ENCODE measurements at places on chromosomes 16 and 17.
A peak's percentile ranks its signal among the peaks of the same experiment; 100 is the strongest.

- no peak for DNase-seq
Observed at GRCh38 chr17:21373036-21373435, 3.1 kb upstream of the KCNJ12 start.

- DNase-seq: peak; percentile 36
Observed at GRCh38 chr16:31333686-31334649, 21.0 kb upstream of the ITGAX start.

DNA sequence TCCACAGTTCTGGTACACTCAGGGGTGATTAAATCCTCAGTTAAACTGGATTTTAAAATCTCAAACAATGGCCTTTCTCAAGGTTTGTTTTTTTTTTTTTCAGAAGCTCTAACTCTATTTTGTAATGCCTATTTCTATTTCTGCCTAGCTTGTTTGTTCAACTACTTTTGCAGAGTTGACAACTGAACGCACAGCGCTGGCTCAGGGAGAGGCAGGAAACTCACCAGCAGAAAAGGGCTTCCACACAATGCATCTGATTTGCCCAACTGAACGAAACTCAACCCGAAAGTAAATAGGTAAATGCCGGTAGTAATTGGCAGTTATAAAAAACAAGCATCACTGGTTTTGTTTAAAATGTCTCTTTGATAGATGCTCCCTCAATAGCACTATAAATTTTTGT, 52.7 kb upstream of the CNEP1R1 start:
- DNase-seq: no peak

GRCh38 chr17:36524428-36524876, 10.2 kb downstream of the MYO19 start:
- peak; percentile 19 for DNase-seq

- no peak for DNase-seq
Observed at GRCh38 chr16:79897104-79897452, 296.5 kb upstream of the MAF start.

GRCh38 chr16:68076560-68076959, 8.6 kb upstream of the NFATC3 start:
- no peak for DNase-seq

- peak; percentile 16 for DNase-seq
Observed at GRCh38 chr16:63461248-63461841, 1425.1 kb upstream of the CDH8 start.

DNA sequence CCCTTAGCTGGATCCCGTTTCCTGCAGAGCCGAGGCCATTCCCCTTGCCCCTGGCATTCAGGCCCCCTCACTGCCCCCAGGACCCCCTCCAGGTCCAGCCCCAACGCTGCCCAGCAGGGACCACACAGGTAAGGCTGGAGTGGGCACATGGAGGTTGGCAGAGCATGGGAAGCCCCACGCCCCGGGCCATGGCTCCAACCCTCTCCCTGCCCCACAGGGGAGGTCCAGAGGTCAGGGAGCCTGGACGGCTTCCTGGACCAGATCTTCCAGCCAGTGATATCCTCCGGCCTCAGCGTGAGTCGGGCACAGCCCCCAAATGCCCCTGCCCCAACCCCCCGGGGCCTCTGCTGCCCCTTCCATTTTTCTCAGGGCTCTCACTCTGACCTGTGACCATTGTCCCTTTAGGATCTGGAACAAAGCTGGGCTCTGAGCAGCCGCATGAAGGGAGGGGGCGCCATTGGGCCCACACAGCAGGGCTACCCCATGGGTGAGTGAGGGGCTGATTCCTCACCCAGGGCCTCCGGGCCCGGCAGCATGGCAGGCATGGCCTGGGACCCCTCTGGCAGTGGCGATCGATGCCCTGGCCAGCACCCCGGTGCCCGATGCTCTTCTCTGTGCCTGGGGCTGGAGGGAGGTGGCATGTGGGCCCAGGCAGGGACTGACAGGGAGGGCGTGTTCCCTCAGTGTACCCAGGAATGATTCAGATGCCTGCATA, 18.5 kb upstream of the SMIM5 start:
- no peak for DNase-seq

DNA sequence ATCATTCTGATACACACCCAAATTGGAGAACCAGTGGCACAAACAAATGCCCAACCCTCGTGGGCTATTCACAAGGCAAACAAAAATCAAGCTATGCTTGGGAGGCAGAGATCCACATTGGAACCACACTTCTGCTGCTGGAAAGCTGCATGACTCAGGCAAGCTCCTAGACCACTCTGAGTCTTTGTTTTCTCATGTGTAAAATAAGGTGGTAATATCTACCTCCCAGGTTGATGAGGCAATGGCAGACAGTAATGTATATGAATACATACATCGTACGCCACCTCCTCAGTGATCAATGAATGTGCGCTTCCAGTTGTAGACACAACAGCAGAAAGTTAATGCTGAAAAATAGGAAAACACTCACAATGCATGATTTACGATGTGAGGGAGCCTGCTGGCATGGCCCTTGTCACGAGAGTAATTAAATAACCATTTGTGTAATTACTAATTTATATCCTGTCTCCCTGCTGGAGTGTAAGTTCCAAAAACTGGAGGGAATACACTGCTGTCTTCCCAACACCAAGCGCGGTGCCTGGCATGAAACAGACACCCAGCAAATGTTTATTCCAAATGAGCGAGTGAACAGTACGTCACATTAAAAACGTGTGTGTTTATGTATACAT, 69.9 kb upstream of the HSBP1 start:
- no peak for DNase-seq

GRCh38 chr17:79097226-79098055, 22.8 kb downstream of the ENGASE start:
- DNase-seq: no peak

GRCh38 chr16:11253009-11253994, 2.7 kb downstream of the SOCS1 start:
- DNase-seq: no peak

DNA sequence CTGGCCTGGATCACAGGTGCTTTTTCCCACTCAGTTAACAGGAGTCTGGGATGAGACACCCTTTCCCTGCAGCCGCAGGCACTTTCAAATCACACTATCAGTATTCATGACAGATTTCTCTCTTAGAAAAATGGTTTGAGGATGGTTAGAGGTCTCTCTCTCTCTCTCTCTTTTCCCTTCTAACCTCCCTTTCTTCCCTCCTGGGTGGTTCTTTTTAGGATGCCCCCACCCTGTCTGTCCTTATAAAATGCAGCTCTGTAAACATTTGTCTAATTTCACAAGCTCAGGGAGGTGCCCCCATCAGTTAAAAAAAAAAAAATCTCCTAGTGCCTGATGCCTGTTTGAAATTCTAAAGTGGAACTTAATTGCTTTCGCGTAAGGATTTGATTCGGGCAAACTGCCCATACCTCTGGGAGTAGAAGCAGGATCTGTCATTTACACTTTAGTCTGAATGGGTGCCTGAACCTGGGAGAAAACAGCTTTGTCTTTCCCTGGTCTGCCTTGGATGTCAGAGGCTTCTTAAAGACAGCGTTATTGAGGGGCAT, 158.8 kb downstream of the CCDC182 start:
- DNase-seq: no peak

- no peak for DNase-seq
Observed at GRCh38 chr16:15523092-15523541, 88.7 kb downstream of the BMERB1 start.

GRCh38 chr16:88539261-88539651, 30.9 kb upstream of the ZC3H18 start:
- DNase-seq: no peak

DNA sequence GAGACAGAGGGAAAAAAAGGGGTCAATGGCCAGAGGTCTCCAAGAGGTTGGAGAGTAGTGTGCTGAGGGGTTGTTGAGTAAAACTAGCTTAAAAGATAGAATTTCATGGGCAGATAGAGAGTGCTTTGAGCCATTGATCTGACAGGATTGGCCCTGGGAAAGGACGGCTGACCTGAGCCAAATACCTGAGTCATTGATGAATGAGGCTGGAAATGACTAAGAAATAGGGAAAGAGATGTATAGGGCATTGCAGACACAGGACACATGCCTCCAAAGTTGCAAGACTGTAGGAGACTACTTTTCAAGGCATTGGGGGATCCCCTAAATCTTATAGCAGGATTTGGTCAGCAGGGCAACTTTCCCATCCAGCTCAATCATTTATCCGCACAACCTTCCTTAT, 168.7 kb downstream of the ABCC12 start:
- DNase-seq: no peak

- DNase-seq: no peak
Observed at GRCh38 chr17:35433075-35433894, 985 bp upstream of the SLFN12 start.

DNA sequence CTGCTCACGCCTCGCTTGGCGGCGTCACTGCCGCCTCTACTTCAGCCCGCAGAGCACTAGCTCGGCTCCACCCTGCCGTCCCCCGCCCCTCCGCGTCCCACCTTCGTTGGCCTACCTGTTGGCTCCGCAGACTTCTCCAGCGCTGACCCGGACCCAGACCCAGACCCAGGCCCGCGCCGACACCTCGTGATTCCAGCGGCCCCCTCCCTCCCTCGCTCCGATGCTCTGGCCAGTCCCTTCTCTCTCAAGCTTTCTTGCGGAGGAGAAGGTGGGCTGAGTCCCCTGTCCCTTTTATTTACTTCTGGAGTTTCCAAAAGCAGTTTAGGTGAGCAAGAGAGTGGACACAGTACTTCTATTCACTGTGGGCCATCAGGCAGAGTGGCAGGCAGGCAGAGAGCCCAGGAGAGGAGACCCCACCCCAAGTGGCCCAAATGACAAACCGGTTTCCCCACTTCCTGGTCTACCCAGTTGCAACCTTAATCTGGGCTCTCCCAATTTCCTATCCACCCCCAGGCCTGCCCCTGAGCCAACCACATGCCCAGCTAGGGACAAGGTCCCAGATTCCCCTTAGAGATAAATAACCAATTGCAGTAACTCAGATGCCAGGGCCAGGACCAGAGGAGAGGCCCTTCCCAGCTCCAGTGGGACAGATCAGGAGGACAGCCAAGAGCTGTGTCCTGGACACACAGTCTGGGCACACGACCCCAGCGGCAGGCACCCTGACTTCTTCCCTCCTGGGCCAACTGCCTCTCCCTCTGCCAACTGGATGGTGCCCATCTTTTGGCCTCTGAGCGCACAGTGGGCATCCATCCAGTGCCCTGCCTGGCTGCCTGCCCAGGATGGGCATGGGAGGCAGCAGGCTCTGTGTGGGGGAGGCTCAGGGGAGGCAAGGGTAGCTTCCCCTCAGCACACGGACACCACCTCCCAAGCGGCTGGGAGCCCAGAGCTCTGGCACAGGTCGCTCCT, 1.2 kb upstream of the SRCIN1 start:
- DNase-seq: no peak

GRCh38 chr17:859061-859823, 77.1 kb downstream of the MRM3 start:
- peak; percentile 54 for DNase-seq

DNA sequence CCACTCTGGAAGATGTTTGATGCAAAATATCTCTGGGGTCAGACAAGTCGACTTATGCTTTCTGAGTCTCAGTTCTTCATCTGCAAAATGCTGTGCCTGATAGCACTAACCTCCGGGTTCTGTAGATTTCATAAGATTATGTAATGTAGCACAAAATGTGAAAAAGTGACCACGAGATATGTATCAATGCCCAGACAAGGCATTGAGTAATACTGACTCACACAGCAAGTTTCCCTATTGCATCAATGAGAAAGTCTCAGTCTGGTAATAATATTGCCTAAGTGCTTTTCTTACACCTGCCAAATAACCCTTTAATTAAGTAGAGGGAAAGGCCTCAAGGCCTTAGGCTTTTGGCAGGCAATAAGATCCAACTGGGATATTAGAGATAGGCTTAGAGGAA, 41.4 kb upstream of the MMP2 start:
- no peak for DNase-seq

DNA sequence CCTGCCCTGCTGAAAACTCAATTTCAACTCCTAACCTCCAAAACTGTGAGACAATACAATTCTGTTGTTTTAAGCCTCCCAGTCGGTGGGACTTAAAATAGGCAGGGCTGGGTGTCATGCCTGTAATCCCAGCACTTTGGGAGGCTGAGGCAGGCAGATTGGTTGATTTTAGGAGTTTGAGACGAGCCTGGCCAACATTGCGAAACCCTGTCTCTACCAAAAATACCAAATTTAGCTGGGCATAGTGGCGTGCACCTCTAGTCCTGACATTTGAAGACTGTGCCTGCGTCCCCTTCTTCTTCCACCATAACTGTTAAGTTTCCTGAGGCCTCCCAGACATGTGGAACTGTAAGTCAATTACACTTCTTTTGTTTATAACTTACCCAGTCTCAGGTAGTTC, 36.0 kb upstream of the ATF7IP2 start:
- DNase-seq: no peak

DNA sequence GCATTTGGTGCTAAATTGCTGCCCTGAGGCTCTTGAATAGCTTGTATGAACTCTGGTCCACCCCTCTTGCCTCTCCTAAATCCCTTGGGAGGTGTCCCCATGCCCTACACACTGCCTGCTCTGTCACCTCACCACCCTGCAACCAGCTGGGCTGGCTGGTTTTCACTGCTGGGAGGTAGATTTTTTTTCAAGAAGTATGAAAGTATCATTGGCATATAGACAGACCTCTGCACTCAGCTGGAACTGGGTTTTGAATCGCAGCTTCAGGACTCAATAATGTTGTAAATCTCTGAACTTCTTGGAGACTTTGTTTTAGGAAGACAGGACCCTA, 184.9 kb downstream of the MSI2 start:
- no peak for DNase-seq

DNA sequence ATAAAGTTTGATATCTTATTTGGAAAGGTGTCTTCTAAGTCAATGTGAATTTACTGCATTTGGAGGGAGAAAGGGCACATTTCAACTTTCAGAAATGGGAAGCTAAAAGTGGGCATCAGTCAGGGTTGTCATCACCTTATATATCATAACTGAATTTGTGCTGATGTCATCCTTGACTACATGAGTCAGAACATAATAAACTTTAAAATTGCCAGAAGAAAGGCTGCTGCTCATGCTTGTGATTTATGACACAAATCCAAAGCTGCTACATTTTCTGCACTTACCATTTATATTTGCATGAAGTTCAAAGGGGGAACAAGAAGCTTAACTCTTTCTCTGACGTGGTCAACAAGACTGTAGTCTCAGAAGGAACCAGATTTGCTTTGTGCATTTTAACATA, 196.6 kb downstream of the UTP18 start:
- no peak for DNase-seq

GRCh38 chr16:57615813-57616212, 12.6 kb upstream of the ADGRG1 start:
- no peak for DNase-seq

GRCh38 chr16:57038166-57038565, 48.8 kb downstream of the NLRC5 start:
- no peak for DNase-seq

- no peak for DNase-seq
Observed at GRCh38 chr16:86244158-86244557, 266.2 kb upstream of the FOXF1 start.

- no peak for DNase-seq
Observed at GRCh38 chr17:64608571-64608981, 53.5 kb downstream of the SMURF2 start.

- DNase-seq: no peak
Observed at GRCh38 chr17:59357929-59358328, 26.5 kb downstream of the YPEL2 start.

- DNase-seq: no peak
Observed at GRCh38 chr17:81252326-81252986, 13.3 kb downstream of the NDUFAF8 start.

- DNase-seq: no peak
Observed at GRCh38 chr17:57443781-57444180, 187.5 kb downstream of the MSI2 start.

GRCh38 chr16:74623214-74623838, 16.4 kb upstream of the GLG1 start:
- peak; percentile 46 for DNase-seq
